Fibroblast of skin of abdomen (primary cell): ENCODE measurements at places on chromosomes 2 and 18.

- DNase-seq = no peak
Observed at GRCh38 chr18:57984490-57985115, 59.4 kb upstream of the NEDD4L start.

GRCh38 chr2:36413218-36413617 is 57.6 kb downstream of the CRIM1 start:
- DNase-seq = peak; percentile 57

- peak; percentile 92 for DNase-seq
Observed at GRCh38 chr18:61569176-61569892, 236.1 kb downstream of the CDH20 start.

DNA sequence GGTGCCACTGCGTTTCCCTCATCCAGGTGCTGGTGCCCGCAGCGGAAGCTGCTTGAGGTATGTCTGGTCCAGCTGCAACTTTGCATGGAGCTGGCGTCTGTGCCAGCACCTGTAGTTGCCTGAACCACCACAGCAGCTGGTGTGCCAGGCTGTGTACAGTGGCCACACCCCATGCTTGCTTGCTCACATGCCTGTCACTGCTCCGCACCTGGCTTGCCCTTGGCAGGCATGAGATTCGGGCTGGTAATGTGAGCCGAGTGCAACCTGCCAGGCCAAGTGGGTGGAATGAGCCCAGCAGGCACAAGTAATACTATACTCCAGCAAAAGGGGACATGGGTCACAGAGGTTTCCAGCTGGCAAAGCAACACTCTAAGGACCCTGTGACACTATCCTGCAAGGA is 1123.3 kb upstream of the ACVR2A start:
- no peak for DNase-seq

DNA sequence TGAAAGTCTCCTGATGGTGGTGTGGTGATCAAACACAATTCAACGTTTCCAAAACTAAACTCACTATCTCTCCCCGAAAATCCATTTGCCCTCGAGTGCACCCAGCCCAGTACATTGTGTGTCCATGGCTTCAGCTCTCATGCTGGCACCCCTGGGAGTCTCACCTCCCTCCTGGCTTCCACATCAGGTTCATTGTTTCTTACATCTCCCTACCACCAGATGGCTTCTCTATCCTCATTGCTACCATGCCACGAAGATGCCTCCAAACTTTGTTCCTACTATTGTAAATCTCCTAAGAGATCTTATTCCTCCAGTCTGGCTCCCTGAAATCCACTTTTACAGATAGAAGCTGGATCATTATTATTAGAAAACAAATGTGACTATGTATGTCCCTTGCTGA is 197.0 kb downstream of the MYT1L start:
- DNase-seq = no peak

- DNase-seq = peak; percentile 78
Observed at GRCh38 chr2:23268467-23269263, 116.3 kb upstream of the KLHL29 start.

- DNase-seq = no peak
Observed at GRCh38 chr18:11468120-11468519, 141.3 kb upstream of the SLC35G4 start.

DNA sequence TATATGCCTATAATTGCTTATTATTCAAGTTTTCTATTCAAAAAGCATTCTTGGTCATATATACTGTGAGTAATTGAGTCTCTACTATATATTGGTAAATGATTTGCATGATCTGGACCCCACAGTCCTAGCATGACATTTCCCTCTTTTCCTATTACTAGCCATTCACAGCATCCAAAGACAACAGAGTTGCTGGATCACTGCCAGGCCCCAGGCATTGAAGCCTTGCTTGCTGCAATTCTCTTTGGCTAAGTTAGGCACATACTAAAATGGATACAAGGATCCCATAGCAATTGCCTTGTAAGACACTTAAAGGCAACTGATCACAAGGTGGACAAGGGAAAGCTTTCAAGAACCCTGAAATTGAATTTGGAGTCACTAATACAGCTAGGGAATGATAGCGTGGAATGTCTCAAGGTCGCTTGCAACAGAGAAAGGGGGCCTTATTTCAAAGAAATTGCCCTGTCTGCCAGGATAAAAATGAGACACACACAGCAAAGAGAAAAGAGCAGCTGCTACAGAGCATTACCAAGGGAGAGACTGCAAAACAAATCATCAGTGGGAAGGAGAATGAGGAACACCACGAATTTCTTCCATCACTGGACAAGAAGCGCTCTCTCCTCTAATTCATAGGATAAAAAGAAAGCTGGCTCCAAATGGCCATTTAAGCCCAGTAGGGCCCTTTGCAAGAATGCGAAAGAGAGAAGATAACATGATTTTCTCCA is 77.1 kb upstream of the EPHA4 start:
- DNase-seq = no peak

GRCh38 chr2:73080321-73081131 is 9.0 kb upstream of the SFXN5 start:
- DNase-seq = no peak

DNA sequence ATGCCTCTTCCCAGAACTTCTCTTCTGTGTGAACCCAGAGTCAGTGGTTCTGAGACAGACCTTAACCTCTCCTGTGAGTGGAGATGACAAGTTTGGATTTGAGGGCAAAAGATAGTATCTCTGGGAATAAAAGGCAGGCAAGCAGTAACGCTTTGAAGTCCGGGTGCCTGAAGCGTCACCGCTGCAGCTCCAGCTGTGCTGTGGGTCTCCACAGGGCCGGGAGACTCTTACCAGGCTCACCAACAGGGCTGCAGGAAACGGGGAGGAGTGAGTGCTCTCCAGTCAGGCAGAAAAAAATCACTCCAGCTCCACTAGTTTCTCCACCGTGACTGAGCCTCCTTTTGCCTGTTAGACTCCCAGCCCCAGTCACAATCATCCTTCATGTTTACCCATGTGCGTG is 79.7 kb upstream of the MAP4K4 start:
- peak; percentile 24 for DNase-seq

DNA sequence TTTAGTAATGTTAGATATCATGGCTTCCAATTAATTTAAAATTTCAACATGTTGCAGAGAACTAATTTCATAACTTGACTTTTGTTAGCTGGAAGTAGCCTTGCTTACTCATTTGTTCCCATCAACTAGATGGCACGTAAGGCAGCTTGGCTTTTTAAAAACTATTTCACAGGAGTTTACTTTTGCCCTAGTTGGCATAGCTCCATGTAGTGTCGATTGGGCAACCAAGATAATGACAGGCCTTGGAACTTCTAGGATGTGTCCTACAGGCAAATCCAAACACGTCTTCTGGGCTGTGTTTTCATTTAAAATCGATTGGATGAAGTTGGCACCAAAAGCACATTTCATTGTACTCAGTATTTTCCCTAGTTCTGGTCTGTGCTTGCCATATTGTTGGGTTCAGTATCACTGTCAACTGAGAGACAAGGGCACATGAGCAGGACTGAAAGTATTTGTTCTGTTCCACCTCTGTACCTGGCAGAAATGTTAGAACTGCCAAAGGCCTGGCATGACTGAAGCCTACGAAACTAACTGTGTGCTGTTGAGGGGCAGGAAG is 29.4 kb downstream of the HADHB start:
- DNase-seq = peak; percentile 51

GRCh38 chr18:63758615-63759240 is 16.5 kb upstream of the SERPINB7 start:
- no peak for DNase-seq

DNA sequence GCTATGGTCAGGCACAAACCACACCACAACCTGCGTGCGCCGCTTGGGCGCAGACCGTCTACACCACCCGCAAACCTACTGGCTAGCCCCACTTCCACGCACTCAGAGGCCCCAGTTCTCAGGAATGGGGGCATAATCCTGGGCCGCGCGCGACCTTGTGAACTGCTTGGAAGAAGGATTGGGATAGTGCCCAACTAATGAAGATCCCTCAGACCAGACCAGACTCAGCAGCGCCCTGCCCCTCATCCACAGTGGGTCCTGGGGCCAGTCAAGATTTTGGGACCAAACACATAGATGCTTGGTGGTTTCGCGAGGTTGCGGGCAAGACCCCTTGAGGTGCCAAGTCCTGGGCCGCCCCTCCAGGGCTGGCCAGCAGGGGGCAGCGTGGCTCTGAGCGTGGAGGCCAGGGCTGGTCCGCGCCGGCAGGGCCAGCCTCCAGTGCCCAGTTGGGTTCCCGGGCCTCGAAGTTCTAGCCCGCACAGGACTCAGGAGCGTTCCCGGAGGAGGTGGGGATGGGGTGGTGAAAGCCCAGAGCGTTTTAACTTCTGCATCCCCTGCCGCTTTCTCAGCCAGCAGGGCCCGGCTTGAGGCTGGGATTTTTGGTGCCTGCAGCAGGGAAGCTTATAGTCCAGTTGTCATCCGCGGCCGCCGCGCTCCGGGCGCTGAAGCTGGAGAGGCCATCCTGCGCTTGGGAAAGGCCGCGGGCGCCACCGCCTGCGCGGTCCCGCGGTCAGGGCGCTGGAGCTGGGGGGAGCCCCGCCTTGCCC is 8.3 kb downstream of the OSR1 start:
- no peak for DNase-seq

GRCh38 chr2:85743304-85743978 is 10.3 kb upstream of the ATOH8 start:
- DNase-seq = peak; percentile 52

DNA sequence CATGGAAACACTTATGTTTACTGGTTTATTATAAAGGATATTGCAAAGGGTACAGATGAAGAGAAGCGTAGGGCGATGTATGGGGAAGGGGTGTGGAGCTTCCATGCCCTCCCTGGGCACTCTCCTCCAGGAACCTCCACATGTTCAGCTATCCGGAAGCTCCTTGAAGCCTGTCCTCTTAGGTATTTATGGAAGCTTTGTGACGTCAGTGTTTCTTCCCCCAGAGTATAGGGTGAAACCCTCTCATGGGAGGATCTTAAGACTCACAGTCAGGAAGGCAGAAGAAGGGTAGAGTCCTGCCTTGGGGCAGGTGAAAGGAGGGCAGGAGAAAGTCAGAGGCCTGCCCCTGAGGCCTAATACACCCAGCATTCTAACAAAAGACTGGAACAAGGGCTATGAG is 61.3 kb upstream of the CREB1 start:
- DNase-seq = peak; percentile 63

DNA sequence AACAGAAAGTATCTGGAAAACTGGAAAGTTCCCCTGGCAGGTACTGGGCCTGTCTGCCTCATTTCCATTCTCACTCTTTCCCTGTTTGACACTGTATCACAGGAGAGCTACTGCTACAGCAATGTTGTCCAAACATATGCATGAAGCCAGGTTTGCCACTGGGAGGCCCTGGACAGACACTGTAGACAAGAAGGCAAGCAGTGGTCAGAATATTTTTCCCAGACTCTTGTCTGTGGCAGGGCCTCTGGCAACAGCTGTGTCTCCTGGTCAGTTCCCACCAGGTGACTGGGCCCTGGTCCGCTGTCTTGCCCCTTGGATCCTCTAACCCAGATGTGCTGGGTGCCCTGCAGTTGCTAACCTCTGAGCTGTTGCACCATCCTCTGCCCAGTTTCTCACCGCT is 178.9 kb upstream of the FANCL start:
- no peak for DNase-seq

DNA sequence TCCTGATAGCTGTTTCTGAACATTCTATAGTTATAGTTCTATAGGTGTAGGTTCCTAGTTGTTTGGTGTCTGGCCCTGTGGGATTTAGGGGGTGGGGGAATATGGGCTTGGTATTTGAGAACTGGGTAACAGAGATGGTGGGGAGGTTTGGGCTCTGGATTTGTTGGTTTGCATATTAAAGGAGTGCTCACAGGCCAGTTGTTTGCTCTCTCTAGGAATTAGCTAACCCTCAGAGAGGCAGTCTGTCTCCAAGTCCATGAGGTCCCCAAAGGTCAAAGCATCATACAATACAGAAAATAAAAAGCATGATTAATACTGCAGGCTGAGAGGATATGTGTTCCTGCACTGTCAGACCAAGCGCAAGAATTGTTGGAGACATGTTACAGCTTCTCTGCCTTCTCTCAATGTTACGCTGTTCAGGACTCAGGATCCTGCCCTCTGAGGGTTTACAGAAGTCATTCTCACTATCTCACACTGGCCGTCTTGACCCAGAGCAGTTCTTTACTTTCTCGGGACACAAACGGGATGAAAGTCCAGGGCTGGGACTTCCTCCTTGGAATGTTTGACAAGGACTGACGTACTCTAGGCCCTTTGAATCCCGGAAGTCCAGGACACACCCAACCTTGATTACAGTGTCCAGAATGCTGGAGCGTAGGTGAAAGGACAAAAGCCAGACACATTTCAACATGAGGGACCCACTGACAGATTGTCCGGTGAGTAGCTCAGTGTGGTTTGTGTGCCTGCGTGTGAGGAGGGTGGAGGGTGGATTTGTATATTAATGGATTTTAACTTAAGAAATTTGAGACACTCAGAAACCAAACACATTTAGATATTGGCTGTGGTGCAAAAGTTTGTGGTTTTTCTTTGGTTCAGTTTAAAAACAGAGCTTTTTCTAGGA is at the start of gene NOSTRIN:
TSS of gene NOSTRIN (plus strand) at position 677 of the 898 bp plus-strand sequence. CDS start at position 687, 10 bp downstream.
- peak; percentile 18 for DNase-seq

DNA sequence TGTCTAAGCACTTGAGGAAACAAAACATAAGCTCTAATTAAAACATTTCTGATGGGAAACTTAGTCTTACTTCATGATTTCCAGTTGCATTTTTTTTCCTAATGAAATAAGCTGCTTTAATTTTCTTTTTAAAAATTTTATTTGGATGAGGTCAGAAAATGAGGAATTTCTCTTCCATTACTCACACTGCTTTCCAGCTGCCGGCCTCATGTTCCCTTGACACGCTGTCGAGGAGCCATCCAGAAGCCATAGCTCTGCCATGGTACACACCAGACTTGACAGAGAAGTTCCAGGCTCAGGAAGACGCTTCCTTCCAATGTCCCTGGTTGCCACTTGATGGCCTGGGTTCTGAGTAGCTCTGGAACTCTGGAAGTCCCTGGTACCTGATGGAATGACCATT is 12.1 kb upstream of the MAPRE2 start:
- DNase-seq = peak; percentile 81

DNA sequence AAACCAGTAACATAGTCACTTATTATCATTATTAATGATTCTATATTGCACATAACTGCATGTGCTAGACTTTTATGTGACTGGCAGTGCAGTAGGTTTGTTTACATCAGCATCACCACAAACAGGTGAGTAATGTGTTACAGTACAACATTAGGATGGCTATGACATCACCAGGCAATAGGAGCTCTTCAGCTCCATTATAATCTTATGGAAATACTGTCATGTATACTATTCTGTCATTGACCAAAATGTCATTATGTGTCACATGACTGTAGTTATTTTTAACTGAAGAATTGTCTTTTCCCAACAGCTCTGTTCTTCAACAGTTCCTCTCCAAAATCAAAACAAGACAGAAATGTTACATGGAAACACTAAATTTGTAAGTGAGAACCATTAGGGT is 96.3 kb downstream of the C18orf54 start:
- no peak for DNase-seq

- DNase-seq = no peak
Observed at GRCh38 chr2:207770602-207771404, 1.1 kb upstream of the FZD5 start.

DNA sequence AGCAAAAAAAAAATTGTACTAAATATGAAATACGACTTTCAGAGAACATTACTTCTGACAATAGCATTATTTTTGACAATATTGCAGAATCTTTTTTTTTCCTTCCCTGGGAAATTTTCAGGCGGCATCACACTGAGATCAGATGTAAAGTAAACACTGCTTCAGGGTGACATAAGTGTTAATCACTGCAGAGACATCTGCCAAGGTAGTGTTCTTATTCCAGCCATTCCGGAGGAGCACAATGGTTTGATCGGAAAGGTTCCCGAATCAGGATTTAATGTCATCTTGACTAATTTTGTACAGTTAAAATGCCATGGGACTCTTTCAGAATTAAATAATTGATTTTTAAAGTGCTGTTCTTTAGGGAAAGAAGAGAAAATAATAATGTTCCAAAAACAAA is 56.7 kb upstream of the ZNF236 start:
- DNase-seq = no peak
